Regular cardiac myocyte (primary cell): ENCODE measurements at places on chromosomes 6 and 20. TPM values are rescaled to one million over a fixed set of nuclear protein-coding genes. Genes with fewer than 3 reads are reported as not detected.

The CGAS gene
- 7.6 and 10.2 TPM in 2 replicates for total RNA-seq

The ZSCAN23 gene
- 1.9 and 3.9 TPM in 2 replicates for total RNA-seq

The VSX1 gene
- not detected in 2 replicates for total RNA-seq

The CLVS2 gene
- total RNA-seq, result not detected in 2 replicates

The INSM1 gene
- total RNA-seq, result not detected in 2 replicates
